ENCODE measurements at places on chromosomes 6 and 20. TPM values are rescaled to one million over a fixed set of nuclear protein-coding genes. Genes with fewer than 3 reads are reported as not detected.

- no peak for DNase-seq
Observed at GRCh38 chr6:138089325-138089724, 17.9 kb downstream of the PERP start.

- DNase-seq: no peak
Observed at GRCh38 chr6:53302678-53303360, 45.9 kb downstream of the ELOVL5 start.

- no peak for DNase-seq
Observed at GRCh38 chr6:122749451-122750050, 30.0 kb upstream of the FABP7 start.

DNA sequence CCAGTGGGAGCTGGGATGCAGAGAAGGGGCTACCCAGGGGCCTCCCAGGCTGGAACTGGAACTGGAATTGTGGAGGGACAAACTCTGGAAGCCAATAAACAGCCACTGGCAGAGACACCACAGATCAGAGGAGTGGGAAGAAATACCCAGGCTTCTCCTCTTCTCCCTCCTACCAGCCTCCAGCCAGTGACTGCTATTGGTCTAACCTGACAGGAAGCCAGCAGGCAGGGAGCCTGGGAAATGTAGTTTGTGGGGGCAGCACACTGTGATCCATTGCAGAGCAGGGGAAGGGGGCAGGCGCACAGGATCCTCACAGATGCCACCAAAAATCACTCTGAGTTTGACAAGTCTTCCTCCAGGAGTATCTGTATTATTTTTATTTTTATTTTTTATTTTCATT, 12.1 kb upstream of the MLN start:
- DNase-seq: no peak

DNA sequence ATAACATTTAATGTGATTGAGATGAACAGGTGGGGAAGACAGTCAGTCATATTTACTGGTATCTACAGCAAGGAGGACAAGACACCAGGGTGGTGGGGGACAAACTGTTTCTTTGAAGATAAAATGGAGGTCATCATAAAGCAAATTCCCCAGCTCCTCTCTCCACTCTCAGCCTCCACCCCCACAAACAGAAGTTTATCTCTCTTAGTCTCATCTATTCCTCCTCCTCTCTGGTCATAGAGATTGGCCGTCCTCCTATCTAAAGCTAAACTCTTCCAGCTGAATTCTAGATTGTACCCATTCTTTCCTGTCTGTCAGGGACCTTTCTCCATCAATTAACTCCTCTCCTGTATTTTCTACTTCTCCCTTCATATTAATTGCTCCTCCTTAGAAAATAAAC, 71.1 kb downstream of the KIF6 start:
- no peak for DNase-seq

GRCh38 chr6:5525209-5525608, 263.9 kb downstream of the FARS2 start:
- no peak for DNase-seq

The MTHFD1L gene
- 2.0 TPM for polyA plus RNA-seq

The CUL9 gene
- polyA plus RNA-seq: 24.7 TPM

The RPS6KA2 gene
- 3.4 TPM for polyA plus RNA-seq

The OPRL1 gene
- polyA plus RNA-seq: 1.1 TPM
